Cortex of kidney (tissue), 1 donor: ENCODE measurements at places on chromosomes 1 and 21.

DNA sequence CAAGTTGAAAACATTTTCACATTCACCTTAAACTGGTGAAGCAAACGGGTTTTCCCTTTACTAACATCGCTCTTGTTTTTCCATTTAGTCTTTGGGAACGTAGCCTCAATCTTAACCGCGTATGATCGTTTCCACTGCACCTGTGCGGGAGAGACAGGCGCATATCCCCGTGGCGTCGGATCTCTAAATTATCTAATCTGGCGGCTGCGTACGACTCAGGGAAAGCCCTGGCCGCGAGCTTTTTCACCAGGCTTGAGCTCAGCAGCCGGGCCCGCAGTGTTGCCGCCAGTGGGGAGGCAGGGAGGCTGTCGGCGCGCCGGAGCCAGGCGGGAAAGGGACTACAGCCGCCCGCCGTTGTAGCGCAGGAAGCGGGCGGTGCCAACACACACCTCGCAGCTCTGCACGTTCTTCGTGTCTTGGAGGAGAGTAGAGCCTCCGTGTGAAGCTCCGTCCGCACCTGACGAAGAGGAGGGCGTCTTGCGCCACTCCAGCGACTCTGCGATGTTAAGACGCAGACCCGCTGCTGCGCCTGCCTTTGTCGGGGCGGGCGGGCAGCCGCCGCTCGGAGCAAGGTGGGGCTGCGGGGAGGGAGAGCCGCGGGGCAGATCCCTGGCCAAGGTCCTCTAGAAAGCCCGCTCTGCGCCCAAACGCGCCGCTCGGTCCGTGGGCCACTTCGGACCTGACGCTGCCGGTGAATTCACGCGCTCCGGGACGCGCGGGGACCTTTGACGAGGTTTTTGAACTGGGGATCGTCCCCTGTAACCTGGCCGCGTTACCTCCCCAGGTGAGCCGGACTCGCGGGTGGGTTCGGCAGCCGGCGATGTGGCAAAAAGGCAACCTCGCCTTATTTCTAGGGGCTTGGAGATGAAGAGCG lies 18.5 kb upstream of the TBX15 start:
- no peak for DNase-seq

DNA sequence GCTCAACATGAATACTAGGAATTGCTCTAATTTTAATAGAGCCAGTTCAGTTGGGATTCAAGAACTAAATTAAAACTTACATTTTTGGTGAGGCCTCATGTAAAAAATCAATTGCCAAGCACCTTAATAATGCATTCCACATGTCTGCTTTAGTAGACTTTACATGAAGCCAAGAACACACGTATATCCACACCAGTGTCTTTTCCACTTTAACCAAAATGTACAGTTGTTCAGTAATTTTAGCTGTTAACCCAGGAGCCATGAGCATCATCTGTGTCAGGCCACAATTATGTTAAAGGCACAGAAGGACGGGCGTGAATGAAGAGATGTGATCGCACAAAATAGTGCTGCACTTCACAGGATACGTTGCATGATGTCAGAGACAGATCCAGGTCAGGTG lies 136.7 kb downstream of the TLR5 start:
- DNase-seq, result no peak

DNA sequence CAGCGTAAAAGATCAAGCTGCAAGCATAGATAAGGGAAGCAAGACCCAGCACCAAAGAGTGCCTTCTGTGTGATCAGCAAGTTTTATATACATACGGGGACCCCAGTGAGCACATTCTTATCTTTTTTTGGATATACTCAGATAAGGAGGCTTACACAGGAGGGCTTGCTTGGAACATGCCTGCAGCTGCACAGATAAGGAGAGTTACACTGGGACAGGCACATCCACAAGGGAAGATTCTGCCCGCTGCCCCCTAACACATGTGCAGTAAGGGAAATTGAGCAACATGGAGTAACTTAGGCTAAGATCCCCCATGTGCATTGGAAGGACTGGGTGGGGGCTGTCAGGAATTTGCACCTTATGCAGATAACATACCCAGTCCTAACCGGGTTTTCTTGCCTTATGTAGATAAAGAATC lies 1334.8 kb downstream of the MRPL39 start:
- DNase-seq, result no peak

DNA sequence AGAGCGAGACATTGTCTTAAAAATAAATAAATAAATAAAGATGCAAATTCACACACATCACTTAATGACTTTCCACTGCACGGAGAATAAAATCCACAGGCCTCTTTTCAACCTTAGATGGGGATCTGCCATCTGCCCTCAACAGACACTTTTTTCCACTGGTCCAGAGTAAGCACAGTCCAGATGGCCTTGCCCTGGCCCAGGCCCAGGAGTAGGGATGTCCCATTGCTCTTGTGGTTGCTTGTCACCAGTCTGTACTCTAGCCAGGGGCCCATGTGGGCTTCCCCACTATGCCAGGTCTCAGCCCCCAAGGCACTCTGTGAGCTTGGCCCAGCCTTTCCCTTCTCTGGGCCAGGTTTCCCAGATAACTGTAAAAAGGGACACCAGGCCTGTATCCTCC lies 17.4 kb downstream of the PLOD1 start:
- no peak for DNase-seq
